ENCODE measurements at places on chromosomes 1 and 21.

GRCh38 chr1:23556635-23557470, 2.4 kb downstream of the ID3 start:
- no peak for DNase-seq

DNA sequence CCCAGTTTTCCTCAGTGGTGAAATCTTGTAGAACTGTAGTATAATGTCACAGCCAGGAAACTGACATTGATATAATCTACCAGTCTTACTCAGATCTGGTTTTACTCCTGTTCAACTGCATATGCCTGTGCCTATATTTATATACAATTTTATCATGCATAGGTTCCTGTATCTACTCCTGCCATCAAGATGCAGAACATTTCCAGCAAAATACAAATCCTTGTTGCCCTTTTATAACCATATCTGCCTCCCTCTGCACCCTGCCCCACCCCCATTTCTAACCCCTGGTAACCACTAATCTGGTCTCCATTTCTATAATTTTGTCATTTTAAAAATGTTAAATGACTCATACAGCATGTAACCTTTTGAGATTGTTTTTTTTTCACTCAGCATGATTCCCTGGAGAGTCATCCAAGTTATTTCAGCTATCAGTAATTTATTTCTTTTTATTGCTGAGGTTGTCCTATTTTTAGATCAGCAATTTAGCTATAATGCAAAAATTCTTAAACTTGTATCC, 8.1 kb downstream of the UTP25 start:
- no peak for DNase-seq

GRCh38 chr1:184785529-184785928, 30.9 kb upstream of the EDEM3 start:
- DNase-seq: no peak

DNA sequence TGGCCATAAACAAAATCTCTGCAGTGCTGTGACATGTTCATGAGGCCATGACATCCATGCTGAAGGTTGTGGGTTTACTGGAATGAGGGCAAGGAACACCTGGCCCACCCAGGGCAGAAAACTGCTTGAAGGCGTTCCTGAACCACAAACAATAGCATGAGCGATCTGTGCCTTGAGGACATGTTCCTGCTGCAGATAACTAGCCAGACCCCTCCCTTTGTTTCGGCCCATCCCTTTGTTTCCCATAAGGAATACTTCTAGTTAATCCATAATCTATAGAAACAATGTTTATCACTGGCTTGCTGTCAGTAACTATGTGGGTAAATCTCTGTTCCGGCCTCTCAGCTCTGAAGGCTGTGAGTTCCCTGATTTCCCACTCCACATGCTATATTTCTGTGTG, 28.9 kb upstream of the ABCD3 start:
- no peak for DNase-seq

GRCh38 chr1:78437941-78438340, 52.8 kb upstream of the PTGFR start:
- DNase-seq: no peak

- DNase-seq: no peak
These were observed 54.7 kb upstream of the DNAH14 start for GRCh38 chr1:224874775-224875174.

GRCh38 chr1:211591980-211592493, 13.1 kb upstream of the SLC30A1 start:
- no peak for DNase-seq

DNA sequence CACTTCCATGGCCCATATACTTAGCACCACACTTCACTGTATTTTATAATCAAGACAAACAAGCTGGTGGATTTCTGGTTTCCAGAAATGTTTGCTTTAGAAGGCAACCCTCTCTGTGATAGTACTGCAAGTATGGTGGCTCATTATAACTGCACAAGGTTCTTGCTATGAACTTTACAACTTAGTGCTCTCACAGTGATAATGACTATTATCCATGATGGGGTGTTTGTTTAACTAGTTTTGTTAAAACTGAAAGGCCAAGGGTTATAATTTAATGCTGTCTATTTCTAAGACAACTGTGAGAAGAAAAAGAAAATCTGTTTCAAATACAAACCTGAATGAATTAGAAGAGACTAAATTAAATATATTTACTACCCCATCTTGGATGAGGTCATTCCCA, 903.2 kb downstream of the ADGRL2 start:
- no peak for DNase-seq

DNA sequence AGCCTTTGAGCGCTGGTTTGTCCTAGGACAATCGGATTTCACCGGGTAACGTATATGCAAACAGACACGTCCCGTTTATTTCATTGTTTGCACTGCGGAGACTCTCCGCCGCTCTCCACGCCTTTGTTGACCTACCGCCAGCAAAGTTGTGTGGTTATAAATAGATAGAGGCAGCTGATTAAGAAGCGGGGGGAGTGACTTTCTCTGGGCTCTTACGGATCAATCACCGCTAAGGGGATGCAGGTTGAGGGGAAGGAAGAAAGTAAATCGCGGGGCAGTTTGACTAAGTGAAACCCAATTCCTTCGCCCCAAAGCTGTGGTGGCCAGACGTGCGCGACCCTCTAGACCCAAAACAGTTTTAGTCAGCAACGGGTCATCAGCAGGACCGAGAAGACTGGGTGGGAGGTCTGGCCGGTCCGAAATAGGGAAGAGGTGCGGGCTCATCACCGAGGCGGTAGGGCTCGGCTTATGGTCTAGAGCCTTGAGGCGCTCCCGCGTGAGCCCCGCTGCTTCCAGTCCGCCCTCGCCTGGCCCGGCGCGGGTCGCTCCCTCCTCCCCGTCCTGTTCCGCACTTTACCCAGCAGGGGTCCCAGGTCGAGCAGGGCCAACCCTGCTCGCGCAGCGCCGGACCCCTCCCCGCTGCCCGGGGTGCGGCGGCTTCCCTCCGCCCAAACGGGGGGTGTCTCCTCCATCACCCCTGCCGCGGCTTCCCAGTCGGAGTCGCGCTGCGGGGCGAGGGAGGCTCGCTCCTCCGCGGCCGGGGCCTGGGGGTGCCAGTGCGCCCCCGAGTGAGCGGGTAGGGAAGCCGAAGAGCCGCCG, 120.8 kb upstream of the RRP15 start:
- no peak for DNase-seq

DNA sequence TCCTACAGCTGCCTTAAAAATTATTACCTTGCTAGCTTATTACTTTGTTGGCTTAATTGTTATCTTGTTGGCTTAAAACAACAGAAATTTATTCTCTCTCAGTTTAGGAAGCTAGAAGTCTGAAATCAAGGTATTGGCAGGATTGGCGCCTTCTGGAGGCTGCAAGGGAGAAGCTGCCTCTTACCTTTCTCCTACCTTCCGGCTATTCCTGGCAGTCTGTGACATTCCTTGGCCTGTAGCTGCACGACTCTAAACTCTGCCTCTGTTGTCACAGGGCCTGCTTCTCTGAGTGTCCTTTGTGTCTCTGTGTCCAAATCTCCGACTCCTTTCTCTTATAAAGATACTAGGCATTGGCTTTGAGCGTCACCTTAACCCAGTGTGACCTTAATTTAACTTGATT, 579.9 kb upstream of the B3GALT2 start:
- DNase-seq: no peak

GRCh38 chr1:246897302-246897701, 34.4 kb downstream of the AHCTF1 start:
- DNase-seq: no peak

DNA sequence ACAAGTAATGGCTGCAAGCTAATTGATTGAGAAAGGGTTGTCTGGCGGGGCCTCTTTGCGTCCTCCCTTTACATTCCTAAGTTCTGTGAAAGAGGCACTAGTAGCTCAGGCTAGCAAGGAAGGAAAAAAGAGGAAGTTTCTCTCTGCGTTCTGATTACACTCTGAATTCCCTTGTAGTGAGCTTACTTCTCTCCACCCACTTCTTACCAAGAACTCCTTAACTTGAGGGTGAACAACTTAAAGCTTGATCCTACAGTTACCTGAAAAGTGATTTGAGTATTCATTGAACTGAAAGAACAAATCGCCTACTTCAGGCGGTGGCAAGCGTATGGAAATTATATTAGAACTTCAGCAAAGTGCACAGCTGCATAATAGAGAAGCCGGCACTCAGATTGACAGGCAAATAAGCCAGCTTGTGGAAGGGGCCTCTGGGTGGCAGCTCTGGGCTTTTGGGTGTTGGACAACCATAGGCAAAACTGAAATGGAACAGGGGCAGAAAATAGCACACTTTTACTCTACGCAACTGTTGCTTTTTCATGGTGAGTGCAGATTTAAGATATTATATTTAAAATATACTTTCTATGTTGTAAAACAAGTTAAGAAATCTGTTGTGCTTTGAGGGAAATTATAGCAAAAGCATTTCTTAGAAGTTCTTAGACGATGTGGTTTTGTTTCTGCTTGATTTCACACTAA, 464.5 kb downstream of the USP25 start:
- no peak for DNase-seq

DNA sequence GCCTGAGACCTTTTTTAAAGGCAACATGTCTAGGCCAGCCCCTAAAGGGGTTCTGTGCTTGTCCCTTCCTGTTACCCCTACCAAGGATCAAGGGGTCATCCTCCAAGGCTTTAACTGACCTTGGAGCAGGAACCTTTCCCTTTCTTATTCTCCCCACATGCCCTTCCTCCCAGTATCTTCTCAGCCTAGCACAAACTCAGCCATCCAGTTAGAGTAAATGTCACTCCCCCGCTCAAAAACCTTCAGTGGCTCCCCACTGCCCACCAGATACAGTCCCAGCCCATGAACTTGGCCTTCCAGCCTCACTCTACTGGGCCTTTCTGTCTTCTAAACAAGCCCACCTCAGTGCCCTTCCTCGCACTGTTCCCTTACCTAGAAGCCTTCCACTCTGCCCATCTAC, 8.8 kb downstream of the C1QB start:
- no peak for DNase-seq

DNA sequence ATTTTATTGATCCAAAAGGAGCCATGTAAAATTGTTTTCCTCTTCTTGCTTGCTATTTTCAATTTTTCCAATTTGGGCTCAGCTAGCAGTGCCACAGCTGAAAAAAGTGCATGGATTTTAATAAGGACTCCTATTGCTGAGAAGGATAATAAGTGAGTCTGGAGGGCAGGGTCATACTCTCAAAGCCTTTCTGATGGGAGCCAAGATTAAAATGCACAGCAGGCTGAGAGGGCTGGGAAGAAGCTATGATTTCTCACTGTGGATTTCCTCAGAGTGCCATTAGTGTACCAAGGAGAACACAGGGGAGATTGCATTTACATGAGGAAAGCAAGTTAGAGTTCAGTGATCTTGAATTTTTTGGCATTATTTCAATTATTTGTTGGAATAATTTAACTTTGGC, 261.3 kb downstream of the ST6GALNAC3 start:
- no peak for DNase-seq

- DNase-seq: no peak
These were observed 13.5 kb upstream of the ATP2B4 start for GRCh38 chr1:203612932-203613682.

- DNase-seq: no peak
These were observed 272.1 kb downstream of the ZNF648 start for GRCh38 chr1:181789395-181789794.

DNA sequence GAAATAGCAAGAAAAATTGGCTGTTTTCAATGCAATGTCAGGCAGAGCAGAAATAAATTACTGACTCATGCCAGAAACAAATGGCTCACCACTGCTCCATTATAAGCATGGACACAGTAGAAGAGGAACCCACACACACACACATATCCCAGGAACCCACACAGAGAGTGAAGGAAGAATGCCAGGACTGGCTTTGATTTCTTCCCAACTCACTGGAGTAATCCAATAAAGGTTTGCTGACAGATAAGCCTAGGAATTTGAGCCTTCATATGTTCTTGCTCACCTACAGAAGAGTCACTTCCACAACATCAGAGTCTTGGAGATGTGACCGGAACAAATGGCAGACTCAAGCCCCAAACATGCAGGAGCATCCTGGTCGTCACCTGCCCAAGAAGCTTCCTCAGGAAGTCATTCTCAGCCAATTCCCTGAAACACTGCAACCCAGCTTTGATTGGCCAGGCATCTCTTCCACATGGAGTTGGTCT, 2.2 kb downstream of the SH3BP5L start:
- DNase-seq: no peak

DNA sequence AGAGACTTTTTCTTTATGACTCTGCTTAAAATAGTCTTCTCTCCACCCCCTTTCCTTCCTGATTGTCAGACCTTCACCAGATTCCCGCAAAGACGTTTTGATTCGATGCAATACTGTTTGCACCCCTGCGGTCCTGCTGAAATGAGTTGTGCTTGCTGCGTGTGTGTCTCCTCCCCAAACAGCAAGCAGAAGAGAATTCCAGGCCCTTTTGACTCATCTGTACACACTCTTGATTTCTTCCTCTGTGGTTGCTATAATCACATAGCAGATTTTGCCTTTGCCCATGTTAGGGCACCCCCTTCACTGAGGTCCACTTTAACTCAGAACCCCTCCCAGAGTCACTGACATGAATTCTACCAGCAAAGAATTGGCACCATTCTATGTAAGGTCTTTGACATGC, 136.5 kb downstream of the ZZZ3 start:
- DNase-seq: no peak

DNA sequence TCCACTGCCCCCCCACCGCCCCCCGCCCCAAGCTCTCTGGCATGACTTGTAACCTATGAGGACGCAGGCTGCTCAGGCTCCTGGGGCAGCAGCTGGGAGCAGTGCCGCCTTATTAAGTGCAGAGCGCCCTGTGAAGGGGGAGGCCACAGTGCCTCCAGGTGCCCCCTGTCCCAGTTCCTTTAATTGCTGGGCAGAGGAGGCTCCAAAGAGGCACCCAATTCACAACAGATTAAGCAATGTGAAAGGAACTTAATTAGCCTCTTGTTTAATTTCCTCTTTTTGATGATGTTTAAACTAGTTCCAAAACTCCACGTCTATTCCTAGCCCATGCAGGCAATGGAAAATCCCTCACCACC, 3.0 kb downstream of the RXFP4 start:
- no peak for DNase-seq

DNA sequence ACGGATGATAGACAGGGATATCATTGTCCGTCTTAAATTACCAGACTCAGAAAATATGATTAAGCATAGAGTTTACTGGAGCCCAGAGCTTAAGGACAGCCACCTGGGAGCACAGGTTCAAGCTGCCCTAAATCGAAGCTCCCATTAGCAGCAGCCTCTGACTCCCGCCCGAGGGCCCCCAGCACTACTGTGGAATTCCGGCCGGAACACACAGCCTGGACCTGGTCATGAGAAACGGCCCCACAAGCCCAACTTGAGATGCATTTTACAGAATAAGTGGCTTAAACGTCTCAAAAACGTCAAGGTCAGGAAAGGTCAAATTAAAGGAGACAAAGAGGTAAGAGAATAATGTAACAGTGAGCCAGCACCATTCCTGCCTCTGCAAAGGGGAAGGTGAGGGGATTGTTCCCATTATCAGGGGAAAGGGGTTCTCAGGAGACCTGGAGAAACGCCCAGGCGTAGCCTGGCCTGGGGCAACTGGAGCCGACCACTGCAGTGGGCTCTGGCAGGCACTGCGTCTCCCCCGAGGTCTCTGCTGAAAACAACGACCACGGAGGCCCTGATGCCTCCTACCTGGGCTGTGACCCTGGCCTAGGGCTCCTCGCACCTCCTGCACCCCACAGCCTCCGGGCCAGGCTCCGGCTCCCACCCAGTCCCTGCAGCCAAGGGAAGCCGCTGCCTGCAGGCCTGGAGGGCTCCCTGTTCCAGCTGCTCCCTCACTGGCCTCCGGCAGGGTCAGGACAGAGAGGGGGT, 11.5 kb upstream of the COL6A1 start:
- no peak for DNase-seq

All from activated T-cell treated with anti-CD3 and anti-CD28 coated beads for 1 hour (primary cell).